Activated effector memory CD4-positive, alpha-beta T cell treated with Interleukin-2 at 50 U/mL for 16 hours (primary cell): ENCODE measurements at places on chromosomes 12 and 14.

DNA sequence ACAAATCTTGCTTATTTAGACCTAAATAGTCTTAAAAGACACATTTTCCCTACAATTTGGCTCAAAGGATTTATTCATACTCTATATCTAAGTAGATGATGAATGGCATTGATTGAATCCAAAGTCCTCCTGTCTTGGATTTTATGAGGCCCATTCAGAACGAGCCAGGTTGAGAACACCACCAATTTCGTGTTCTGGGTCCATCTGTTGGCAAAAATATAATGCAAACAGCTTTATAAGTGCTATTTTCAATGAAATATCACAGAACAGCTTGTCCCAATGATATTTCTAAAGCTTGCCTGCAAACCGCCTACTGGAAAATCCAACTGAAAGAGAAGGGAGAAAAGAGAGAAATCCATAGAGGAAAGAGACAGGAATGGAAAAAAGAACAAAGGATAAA is 204.8 kb upstream of the GARIN6 start:
- DNase-seq: no peak

DNA sequence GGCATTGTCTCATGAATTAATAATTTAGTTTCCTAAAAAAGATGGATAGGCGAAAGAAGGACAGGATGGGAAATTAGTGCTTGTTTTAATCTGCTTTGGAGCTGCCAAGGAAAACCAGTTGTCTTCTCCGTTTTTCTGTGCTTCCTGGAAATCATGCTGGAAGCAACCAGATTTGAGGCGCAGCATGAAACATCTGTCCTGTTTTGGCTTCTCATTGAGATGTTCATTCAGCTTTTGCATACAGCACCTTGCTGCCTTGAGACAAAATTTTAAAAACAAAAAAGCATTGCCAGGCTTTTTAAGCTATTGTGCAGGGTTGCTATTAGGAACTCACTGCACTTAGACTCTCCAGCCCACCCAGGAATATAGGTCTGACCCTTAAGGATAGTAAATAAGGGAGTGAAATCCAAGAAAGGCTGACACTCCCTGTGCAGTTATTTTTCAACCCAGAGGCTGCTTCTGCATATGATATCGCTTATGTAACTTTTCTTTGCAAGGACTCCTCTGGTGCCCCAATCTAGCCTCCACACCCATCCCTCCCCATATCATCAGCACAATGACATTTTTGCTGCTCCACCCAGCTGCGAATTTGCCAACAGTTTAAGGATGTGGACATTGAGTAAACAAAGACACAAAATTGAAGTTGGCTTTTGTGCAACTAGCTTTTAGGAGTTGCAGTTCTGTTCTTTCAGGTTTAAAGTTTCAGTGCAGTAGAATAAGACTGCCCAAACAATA is 46.9 kb upstream of the MDM1 start:
- no peak for DNase-seq

- DNase-seq: no peak
Measured at GRCh38 chr12:102407776-102408486, 72.4 kb downstream of the IGF1 start.

DNA sequence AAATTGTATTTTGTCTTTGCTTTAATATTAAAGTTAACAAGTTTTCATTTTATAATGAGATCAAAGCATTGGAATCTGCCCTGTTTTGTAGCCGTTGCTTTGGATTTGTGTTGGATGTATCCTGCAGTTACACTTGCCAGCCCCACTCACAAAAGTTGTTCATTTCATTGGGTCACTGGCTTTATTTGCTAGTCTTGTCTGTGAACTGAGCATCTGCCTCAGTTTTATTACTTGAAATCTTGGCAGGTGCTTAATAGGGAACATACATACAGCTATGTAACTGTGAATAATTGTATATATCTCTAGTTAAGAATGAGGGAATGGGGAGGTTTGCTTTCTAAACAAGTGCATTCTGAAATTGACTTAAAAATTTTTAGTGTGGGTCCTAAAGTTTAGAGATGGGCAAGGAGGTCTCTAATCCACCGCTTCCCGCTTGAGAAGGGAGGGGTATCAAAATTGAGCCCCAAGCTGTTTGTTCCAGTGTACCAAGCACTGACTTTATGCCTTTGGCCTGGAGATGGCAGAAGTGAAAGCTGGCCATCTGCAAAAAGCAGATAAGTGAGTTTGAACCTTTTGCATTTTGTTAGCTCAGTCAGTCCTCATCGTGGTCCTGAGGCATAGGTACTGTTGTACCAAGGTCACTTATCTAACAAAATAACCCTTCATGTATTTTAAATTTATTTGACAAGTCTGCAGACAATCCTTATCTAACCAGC is 9.3 kb downstream of the EIF5 start:
- no peak for DNase-seq

GRCh38 chr14:99166506-99166905 is 105.5 kb downstream of the BCL11B start:
- no peak for DNase-seq

DNA sequence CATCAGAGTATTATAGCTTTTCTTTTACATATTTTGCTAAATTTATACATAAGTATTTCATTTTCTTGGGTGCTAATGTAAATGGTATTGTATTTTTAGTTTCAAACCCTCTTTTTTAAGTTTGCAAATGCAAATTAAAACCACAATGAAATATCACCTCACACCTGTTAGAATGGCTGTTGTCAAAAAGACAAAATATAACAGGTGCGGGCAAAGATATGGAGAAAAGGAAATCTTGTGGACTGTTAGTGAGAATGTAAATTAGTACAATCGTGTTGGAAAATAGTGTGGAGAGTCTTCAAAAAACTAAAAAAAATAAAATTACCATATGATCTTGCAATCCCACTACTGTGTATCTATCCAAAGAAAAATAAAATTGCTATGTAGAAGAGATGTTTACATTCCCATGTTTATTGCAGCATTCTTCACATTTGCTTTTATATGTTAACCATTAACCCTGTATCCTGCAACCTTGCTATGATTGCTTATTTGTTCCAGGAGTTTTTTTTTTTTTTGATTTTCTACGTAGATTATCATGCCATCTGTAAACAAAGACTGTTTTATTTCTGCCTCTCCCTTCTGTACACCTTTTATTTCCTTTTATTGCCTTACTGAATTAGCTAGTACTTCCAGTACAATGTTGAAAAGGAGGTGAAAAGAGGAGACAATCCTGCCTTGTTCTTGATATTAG is 405.4 kb upstream of the MIS18BP1 start:
- DNase-seq: no peak
